ENCODE measurements at places on chromosomes 7 and 10.

- DNase-seq = no peak
These were observed 348.9 kb upstream of the BMPER start for GRCh38 chr7:33556472-33556871.

DNA sequence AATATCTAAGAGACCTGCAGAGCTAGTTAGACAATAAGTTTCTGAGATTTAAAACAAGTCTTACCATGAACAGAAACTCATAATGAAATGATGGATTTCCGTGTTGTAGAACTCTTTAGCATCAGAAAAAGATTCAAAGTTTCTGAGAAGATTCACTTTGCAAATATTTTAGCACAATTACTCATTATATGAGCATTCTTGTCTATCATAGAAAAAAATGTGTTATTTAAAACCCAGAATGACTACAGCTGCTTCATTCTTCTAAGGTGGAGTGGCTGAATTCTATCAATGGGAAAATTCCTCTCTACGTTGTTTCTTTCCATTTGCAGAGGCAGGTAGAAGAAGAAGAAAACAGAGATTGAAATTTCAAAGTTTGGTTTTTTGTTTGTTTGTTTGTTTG is 21.0 kb upstream of the RALA start:
- DNase-seq = no peak

- DNase-seq = no peak
These were observed 52.0 kb downstream of the NKX6-2 start for GRCh38 chr10:132733926-132734325.

GRCh38 chr10:2201534-2202099 is 464.3 kb upstream of the ADARB2 start:
- no peak for DNase-seq

DNA sequence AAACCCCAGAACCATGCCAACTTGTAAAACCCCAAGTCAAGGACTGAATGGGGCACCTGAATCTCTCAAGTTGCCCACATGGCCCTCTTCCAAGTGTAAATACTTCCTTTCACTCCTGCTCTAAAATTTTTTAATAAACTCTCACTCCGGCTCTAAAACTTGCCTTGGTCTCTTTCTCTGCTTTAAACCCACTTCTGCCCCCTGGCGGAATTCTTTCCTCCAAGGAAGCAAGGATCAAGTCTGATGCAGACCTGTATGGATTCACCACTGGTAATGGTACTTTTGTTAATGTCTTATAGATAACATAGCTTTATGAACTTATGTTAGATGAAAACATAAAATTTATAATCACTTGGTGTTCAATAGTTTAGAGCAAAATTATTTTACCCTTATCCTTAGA is 33.8 kb downstream of the SLC16A9 start:
- no peak for DNase-seq

GRCh38 chr7:129742256-129742655 is 130.7 kb downstream of the NRF1 start:
- DNase-seq = no peak

- DNase-seq = no peak
These were observed 35.7 kb upstream of the SRRM3 start for GRCh38 chr7:76165973-76166403.

DNA sequence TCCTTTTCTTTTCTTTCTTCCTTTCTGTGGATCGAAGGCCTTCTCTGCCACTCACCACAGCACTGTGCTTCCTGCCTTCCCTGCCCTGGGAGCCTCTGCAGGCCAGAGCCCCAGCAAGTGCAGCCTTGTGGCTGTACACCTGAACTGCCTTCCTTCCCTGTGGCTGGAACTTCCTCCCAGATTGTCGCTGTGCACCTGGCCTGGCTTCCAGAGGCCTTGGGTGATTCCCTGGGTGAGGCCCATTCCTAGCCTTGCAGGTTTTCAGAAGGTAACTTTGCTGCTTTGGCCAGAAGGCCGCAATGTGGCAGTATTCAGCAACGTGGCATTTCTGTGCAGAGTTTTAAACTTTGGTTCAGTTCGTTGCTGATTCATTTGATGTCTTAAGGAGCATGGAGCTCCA is 50.1 kb upstream of the RASGEF1A start:
- no peak for DNase-seq

- DNase-seq = no peak
These were observed 197.0 kb upstream of the PRSS58 start for GRCh38 chr7:142454862-142455261.

DNA sequence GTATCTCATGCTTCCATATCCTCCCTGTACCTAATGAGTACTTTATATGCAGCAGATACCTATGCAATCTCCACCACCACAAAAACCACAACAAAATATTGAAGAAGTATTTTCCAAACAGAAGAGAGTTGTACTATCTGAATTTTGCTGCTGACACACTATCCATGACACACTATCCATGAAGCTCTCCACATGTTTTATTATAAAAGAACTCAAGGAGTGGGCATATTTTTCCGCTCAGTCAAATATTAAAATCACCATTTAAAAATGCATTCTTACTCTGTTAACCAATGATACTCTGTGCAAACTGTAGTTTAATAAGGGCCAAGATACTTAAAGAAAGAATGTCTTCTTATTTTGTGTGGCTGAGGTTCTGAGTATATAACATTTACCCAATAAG is 2.8 kb downstream of the BET1 start:
- DNase-seq = no peak

DNA sequence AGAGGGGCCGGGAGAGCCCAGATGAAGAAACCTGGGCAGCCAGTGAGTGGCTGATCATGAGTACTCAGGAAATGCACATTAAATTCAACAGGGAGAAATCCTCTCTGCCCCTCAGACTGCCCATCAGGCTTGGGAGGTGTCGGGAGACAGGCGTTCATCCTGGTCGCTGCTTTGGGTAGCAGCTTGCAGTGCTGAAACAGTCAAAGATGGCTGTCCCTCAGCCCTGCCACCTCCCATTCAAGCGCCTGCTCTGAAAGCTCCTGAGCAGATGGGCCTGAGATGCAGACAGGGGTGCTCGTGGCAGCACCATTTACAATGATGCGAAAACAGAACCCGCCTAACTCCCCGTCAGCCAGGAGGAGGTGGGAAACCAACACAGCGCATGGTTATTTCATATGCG is 3.6 kb upstream of the JAKMIP3 start:
- no peak for DNase-seq

GRCh38 chr10:32210306-32211045 is 136.5 kb downstream of the EPC1 start:
- no peak for DNase-seq

- DNase-seq = no peak
These were observed 2.1 kb downstream of the GIGYF1 start for GRCh38 chr7:100691676-100692577.

- DNase-seq = no peak
These were observed 34.2 kb downstream of the TYW1B start for GRCh38 chr7:72793791-72794190.

DNA sequence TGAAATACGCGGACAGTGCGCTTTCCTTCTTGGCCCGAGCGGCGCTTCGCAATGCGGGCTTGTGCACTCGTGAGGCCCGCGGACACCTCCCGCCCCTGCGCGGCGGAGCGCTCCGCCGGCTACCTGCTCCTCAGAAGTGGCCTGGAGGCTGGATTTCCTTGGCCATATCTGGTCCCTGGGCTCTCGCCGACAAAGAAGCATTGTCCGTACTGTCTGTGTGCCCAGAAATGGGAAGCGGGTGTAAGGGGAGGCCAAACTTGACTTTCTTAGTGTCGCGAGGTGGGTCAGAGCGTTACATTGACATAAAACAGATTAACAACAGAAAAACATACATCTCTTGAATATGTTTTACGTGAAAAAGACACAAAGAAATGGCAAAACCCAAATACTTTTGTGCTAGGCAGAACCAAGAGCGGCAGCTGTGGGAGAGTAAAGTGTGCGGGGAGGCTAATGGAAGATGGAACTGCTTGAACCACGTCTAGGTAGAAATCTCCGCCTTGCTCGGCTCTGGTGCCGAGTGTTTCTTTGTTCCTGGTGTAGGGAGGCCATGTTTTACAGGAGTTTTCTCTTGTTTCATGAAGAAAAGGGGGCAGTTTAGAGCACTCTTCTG is 1.4 kb downstream of the LANCL2 start:
- no peak for DNase-seq

DNA sequence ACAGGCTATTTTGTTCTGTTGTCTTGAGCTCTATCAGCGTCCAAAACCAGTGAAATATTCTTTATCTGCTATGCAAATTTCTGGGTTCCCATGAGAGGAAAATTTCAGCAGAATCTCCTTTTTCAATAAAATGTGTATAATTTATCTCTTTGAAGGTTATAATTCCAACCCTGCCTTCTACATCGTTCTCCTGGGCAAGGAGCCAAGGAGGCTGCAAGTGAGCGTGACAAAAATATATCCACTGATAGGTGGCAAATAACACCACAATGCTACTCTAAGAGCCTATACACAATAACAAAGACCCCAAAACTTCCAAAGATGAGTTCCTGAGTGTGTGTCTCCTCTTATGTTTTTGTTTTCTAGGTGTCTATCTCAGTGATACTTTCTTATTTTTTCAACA is 664.7 kb upstream of the SORCS1 start:
- no peak for DNase-seq

- DNase-seq = no peak
These were observed 158.8 kb downstream of the ADARB2 start for GRCh38 chr10:1578392-1579140.

- no peak for DNase-seq
These were observed 20.2 kb upstream of the GRIFIN start for GRCh38 chr7:2496375-2496774.
